Neuronal stem cell (in vitro differentiated cells): ENCODE measurements at places on chromosomes 3 and 15.

- peaks cover 45% of the 10 kb centered on the region for H3K36me3 ChIP-seq
- no peak overlapping the region for H3K4me3 ChIP-seq
- H3K4me1 ChIP-seq, result no peaks in the 10 kb centered on the region
- no peaks in the 10 kb centered on the region for H3K27me3 ChIP-seq
- no peak for DNase-seq
- H3K27ac ChIP-seq, result no peak overlapping the region
Measured at GRCh38 chr3:48596676-48597407, 1.7 kb upstream of the COL7A1 start.

GRCh38 chr3:177144922-177145321 is 52.4 kb downstream of the TBL1XR1 start:
- H3K27ac ChIP-seq, result no peak overlapping the region
- no peak for DNase-seq
- no peaks in the 10 kb centered on the region for H3K4me1 ChIP-seq

DNA sequence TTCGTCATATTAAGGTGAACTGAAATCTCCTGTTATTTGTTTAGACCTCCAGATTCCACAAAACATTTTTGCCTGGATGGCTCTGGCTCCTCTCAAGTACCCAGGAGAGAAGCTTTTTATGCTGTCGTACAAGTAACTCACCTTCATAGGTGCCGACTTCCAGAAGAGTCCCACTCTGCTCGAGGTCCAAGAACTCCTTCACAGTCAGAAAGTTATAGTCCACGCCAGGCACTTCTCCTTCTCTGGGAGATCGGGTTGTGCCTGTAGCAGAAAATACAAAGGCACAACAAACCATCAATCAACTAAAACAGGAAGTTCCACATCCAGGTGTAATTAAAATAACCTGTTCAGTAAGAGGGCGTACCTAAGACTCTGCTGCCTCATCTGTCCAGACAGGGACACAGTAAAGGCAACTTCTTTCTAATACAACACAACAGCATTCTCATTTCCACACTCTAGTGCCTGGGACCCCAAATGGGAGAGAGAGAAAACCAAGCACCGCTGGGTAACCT is 545.3 kb downstream of the MAGI1 start:
- H3K27ac ChIP-seq, result no peak overlapping the region
- no peaks in the 10 kb centered on the region for H3K4me1 ChIP-seq
- no peaks in the 10 kb centered on the region for H3K27me3 ChIP-seq
- peaks cover 42% of the 10 kb centered on the region for H3K36me3 ChIP-seq
- no peak for DNase-seq

DNA sequence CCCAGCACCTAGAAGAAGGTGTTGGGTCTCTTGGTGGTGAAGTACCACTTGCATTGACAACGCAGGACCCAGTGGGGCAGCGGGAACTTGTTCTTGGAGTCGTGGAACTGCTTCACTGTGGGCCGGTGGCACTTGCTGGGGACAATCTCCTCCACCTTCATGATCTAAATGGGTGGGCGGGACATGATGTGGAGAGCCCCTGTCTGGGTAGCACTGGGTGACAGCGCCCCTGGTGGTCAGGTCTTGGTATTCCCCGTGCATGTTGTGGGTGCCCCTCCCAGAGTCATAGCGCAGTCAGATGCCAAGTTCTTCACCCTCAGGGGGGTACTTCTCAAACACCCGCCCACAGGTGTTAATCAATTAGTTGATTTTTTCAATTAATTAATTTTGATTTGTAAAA is 60.2 kb downstream of the AGBL1 start:
- H3K4me3 ChIP-seq, result no peak overlapping the region
- H3K27ac ChIP-seq, result no peak overlapping the region
- DNase-seq, result no peak
- no peaks in the 10 kb centered on the region for H3K4me1 ChIP-seq
- H3K27me3 ChIP-seq, result no peaks in the 10 kb centered on the region

GRCh38 chr15:92463352-92463751 is 69.7 kb downstream of the ST8SIA2 start:
- no peak for DNase-seq
- H3K27me3 ChIP-seq, result no peaks in the 10 kb centered on the region
- H3K4me3 ChIP-seq, result no peak overlapping the region
- H3K36me3 ChIP-seq, result peaks cover 94% of the 10 kb centered on the region
- H3K27ac ChIP-seq, result no peak overlapping the region

- H3K4me1 ChIP-seq, result no peaks in the 10 kb centered on the region
- H3K36me3 ChIP-seq, result no peaks in the 10 kb centered on the region
- no peaks in the 10 kb centered on the region for H3K27me3 ChIP-seq
- H3K4me3 ChIP-seq, result no peak overlapping the region
Measured at GRCh38 chr15:33330931-33331330, 20.2 kb downstream of the RYR3 start.

GRCh38 chr3:95629802-95630201 is 1184.6 kb upstream of the EPHA6 start:
- H3K4me3 ChIP-seq, result no peak overlapping the region
- H3K36me3 ChIP-seq, result no peaks in the 10 kb centered on the region
- DNase-seq, result no peak
- no peak overlapping the region for H3K27ac ChIP-seq
- H3K4me1 ChIP-seq, result no peaks in the 10 kb centered on the region

GRCh38 chr3:128266453-128266852 is 113.2 kb downstream of the EEFSEC start:
- DNase-seq, result no peak
- peaks cover 3% of the 10 kb centered on the region for H3K4me1 ChIP-seq
- no peak overlapping the region for H3K4me3 ChIP-seq
- H3K27ac ChIP-seq, result no peak overlapping the region
- peaks cover 18% of the 10 kb centered on the region for H3K36me3 ChIP-seq

DNA sequence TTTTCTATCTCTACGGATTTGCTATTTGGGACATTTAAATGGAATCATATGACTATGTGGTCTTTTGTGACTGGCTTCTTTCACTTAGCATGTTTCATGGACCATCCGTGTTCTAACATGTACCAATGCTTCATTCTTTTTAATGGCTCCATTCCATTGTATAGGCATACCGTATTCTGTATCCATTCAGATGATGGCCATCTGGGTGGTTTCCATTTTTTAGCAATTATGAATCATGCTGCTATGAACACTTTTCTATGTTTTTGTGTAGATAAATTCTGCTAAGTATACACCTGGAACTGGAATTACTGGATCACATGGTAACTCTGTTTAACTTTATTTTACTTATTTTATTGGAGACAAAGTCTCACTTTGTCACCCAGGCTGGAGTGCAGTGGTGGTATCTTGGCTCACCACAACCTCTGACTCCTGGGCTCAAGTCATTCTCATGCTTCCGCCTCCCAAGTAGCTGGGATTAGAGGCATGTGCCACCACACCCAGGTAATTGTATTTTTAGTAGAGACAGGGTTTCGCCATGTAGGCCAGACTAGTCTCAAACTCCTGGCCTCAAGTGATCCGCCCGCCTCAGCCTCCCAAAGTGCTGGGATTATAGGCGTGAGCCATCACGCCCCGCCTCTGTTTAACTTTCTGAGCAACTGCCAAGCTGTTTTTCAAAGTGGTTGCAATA is 13.4 kb downstream of the UBP1 start:
- H3K36me3 ChIP-seq, result peaks cover 3% of the 10 kb centered on the region
- no peak for DNase-seq
- H3K4me3 ChIP-seq, result no peak overlapping the region
- H3K27me3 ChIP-seq, result no peaks in the 10 kb centered on the region

DNA sequence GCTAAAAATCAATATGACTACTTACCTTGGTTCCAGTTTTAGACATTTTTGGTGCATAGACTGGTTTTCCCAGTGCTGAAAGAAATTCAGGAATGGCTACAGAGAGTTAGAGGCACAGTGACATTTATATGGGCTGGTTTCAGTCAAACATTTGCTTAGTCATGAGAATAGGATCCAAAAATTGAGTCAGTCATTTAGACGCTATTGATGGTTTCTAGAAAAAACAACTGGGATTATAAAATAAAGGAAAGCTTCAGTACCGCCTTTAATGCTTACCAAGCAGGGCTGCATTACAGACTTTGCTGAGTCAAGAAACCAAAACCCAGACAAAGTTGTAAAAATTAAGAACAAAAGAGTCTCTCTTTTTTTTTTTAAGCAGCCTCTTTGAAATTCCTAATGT is at the start of gene CRYGS:
Gene CRYGS (minus strand): TSS at position 100 of the 400 bp plus-strand sequence. CDS start 54 bp downstream, at position 46.
- DNase-seq, result no peak
- no peaks in the 10 kb centered on the region for H3K27me3 ChIP-seq
- H3K4me3 ChIP-seq, result no peak within 1 kb of the TSS
- H3K4me1 ChIP-seq, result peaks cover 3% of the 10 kb centered on the region
- H3K36me3 ChIP-seq, result no peaks in the 10 kb centered on the region

GRCh38 chr3:59085976-59086375 is 36.2 kb upstream of the CFAP20DC start:
- no peaks in the 10 kb centered on the region for H3K27me3 ChIP-seq
- H3K4me3 ChIP-seq, result no peak overlapping the region
- no peaks in the 10 kb centered on the region for H3K4me1 ChIP-seq
- DNase-seq, result no peak
- no peaks in the 10 kb centered on the region for H3K36me3 ChIP-seq

- no peak overlapping the region for H3K27ac ChIP-seq
- no peak overlapping the region for H3K4me3 ChIP-seq
- H3K27me3 ChIP-seq, result no peaks in the 10 kb centered on the region
- DNase-seq, result no peak
Measured at GRCh38 chr3:188217011-188217463, 63.1 kb downstream of the LPP start.

DNA sequence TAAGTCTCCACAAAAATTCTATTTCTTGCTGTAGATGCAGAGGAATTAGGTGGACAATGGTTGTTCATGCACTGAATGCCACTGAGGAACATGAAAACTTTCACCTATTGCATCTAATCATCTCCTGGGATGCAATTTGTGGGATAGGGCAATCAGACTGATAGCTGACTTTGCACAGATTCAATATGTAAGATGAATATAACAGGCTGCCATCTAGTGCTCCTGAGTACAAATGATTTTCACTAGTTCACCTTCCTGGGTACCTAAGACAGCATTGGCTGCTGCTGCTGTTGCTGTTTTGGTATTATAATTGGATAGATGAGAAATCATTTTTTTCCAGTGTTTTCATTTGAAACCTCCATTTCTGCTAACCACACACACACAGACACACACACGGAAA is 19.7 kb downstream of the TIMMDC1 start:
- H3K27me3 ChIP-seq, result no peaks in the 10 kb centered on the region
- H3K4me3 ChIP-seq, result no peak overlapping the region
- H3K27ac ChIP-seq, result no peak overlapping the region
- DNase-seq, result no peak
- no peaks in the 10 kb centered on the region for H3K4me1 ChIP-seq

DNA sequence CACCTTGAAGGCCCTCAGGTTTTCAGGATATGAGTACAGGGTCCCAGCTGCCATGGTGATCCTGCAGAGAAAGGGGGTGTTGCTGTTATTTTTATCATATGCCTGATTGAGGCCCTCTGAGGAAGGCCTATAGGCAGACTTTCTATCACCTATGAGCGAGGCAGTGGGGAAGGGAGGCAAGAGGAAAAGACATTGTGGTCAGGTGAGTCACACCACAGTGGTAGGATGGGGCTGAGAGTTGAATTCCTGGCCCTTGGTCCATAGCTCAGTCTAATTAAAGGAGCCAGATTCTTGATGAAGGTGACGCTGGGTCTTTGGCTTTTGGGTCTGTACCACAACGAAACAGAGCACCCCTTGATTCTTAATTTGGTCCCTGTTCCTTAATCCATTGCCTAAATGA is 72.7 kb downstream of the ZNF621 start:
- no peak overlapping the region for H3K27ac ChIP-seq
- no peak for DNase-seq
- H3K36me3 ChIP-seq, result no peaks in the 10 kb centered on the region
- H3K4me1 ChIP-seq, result no peaks in the 10 kb centered on the region
- H3K27me3 ChIP-seq, result no peaks in the 10 kb centered on the region

- no peaks in the 10 kb centered on the region for H3K36me3 ChIP-seq
- H3K4me3 ChIP-seq, result no peak overlapping the region
- no peaks in the 10 kb centered on the region for H3K27me3 ChIP-seq
- no peak overlapping the region for H3K27ac ChIP-seq
- H3K4me1 ChIP-seq, result no peaks in the 10 kb centered on the region
- no peak for DNase-seq
Measured at GRCh38 chr3:154791611-154792010, 288.5 kb upstream of the MME start.

DNA sequence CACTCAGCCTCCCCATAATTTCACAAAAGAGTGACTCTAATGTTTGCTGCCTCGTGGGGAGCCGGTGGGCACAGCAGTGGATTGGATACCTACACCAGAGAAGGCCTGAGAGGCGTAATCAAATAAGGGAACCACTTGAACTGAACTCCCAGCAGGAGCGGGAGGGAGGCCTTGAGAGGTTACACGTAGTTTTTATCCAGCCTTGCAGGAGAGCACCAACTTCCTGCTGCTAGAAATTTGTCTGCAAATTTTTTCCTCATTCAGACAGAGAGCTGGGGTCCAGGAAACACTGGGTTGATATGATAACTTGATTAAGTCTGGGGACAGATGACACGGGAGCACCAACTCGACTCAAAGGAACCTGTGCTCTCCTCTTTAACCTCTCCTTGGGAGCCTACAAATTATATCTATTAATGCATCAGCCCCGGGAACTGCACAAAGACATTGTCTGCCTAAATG is 69.8 kb downstream of the HES1 start:
- no peak overlapping the region for H3K27ac ChIP-seq
- H3K27me3 ChIP-seq, result peaks cover 10% of the 10 kb centered on the region
- peaks cover 18% of the 10 kb centered on the region for H3K4me1 ChIP-seq
- no peak overlapping the region for H3K4me3 ChIP-seq

DNA sequence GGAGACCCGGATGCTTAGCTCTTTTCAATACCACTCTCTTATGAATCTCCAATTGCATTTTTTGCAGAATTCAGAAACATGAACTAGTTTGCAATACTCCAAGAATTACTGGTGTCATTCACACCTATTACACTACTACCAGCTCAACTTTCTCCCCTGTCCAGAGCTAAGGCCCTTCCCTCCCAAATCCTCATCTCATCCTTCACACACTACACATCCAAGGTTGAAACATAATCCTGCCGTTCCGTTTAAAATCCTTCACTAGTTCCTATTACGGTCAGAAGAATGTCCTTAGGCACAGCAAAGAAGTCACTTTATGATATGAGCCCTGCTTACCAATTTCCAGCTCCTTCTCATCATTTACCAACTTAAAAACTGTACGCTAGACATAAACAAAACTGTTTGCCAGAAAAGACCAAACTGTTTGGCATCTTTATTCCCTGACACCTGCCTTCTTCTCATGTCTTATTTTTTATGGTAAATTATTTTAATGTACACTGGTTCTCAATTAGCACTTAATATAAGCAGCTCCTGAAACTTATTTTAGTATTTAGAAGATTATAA is 22.6 kb downstream of the TBL1XR1 start:
- no peak overlapping the region for H3K4me3 ChIP-seq
- H3K4me1 ChIP-seq, result peaks cover 8% of the 10 kb centered on the region
- no peaks in the 10 kb centered on the region for H3K27me3 ChIP-seq
- DNase-seq, result no peak
- no peak overlapping the region for H3K27ac ChIP-seq

DNA sequence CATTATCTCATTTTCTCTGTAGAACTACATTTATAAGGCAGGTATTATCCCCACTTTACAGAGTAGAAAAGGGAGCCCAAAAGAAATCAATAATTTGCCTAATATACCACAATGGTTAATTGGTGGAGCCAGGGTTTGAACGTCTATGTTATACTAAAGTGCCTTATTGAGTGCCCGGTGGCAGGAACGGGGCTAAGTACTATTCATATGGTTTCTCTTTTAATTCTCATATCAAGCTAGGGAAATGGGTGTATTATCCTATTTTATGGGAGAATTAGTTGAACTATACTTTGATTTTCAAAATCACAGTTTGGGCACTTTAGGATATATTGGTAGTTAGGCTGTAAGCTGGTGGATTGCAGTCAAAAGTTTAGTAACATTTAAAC is 1.5 kb downstream of the CEP97 start:
- peaks cover 47% of the 10 kb centered on the region for H3K36me3 ChIP-seq
- no peaks in the 10 kb centered on the region for H3K27me3 ChIP-seq
- no peak overlapping the region for H3K4me3 ChIP-seq
- no peak overlapping the region for H3K27ac ChIP-seq
